ENCODE measurements at places on chromosomes 4 and X.

DNA sequence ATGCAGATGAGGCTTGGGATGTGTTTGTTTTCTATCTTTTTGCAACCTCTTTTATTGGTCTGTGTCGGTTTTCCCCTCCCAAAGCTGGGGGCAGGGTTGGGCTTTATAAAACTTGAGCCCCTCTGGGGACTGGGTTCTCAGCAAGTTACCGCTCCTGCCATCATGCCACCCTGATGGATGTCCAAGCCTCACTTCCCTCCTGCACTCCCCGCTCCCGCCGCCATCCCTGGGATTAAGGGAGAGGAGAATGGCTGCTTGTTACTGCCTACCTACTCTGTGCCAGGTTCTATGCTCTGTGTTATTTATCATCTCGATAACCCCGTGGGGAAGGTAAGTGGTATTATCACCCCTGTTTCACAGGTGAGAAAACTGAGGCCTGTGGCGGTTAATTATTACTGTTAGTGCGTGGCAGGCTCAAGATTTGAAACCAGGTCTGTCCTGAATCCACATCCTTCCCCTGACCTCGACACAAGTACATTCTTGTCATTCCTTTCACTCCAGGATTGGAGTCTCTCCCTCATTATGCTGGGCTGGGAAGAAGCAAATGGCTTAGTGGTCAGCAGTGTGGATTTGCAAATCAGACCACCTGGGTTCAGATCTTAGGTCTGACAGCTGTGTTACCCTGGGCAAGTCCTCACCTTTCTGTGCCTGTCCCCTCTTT is 4.5 kb downstream of the UBA1 start:
- no peak for DNase-seq

- DNase-seq = no peak
Measured at GRCh38 chrX:35826503-35826902, 28.4 kb downstream of the MAGEB16 start.

GRCh38 chr4:3413675-3414420 is 27.9 kb upstream of the HGFAC start:
- DNase-seq = no peak

DNA sequence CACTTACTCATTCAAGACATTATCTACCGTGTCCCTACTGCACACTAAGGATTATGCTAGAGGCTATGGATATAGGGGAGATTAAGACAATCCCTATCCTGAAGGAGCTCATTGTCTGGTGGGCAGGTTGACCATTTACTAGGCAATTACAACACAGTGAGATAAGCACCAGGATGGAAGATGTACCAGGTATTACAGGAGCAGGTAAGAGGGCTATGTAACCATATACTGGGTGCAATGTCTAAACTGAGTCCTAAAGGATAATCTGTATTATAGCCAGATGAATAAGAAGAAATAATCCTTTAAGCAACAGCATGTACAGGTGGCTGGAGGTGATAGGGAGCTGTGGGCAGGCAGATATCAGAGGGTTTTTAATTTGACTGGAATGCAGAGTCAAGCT is 113.3 kb upstream of the TBC1D9 start:
- no peak for DNase-seq

DNA sequence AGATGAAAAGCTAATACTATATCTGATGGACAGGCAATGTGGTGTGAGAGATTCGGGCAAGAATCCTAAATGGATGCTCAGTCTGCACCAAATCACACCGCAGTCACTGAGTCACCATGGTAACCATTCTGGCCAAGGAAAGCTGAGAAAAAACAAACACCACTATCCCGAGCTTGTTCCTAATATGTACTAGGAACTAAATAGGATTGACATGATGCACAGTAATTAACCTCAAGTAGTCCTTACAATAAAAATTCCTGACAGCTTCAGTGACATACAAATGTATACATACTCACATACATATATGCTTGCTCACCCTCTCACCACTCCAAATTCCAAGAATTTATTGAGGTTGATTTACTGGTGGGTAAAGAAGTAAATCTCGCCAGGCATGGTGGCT is 1.1 kb upstream of the RAB40A start:
- no peak for DNase-seq

GRCh38 chr4:104519588-104519987 is 24.9 kb upstream of the CXXC4 start:
- DNase-seq = no peak
